ENCODE measurements at places on chromosomes 12 and 14.

DNA sequence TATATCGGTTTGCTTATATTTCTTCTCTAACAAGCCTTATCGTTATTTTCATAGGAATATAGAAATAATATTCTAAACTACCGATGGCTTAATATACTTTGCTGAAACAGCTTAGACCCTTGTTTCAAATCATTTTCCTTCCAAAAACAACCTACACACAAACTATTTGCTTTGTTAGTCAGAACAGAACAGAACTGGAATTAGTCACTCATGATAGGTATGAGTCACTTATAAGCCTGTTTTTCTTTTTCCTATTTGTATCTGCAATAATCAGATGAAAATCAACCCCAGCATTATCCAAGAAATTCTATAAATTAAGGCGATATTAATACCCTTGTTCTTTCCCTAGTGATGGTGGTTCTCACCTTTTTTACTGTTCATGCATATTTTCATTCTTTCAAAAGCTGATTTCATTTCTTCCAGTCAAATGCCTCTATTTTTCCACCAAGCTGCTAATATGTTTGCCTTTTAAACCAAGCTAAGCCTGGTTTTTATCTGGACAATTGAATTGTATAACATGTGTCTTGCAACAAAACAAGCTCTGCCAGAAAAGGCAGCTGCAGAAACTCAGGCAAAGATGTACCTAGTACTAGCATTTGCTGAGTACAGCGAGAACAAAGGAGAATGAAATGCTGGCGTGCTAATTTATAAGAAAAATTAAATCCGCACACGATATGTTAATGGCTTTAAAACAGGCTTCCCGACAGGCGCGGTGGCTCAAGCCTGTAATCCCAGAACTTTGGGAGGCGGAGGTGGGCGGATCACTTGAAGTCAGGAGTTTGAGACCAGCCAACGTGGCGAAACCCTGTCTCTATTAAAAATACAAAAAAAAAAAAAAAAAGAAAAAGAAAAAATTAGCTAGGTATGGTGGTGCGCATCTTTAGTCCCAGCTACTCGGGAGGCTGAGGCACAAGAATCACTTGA is 1418.2 kb downstream of the AACS start:
- no peak for DNase-seq

- no peak for DNase-seq
These were observed 278.4 kb upstream of the ATXN7L3B start for GRCh38 chr12:74259199-74259598.

GRCh38 chr12:8922544-8922943 is 8.2 kb downstream of the PHC1 start:
- no peak for DNase-seq

GRCh38 chr12:754473-754820 is 2.1 kb downstream of the WNK1 start:
- DNase-seq = peak; percentile 52

DNA sequence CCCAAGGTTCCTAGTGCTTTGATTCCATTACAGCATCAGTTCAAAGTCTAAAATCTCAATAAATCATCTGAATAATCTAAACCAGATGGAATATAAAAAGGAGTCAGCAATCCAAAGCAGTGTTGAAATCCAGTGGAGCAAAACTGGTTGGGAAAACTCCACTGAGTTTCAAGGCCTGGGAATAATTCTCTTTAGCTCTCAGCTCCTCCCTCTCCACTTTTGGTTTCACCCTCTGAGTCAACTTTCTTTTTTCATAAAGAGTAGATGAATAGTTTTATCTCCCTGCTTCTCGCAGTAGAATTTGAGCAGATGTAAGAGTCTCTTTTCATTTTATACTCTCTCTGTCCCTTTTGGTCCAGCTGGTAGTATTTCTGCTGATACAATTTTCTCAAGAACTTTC is 338.6 kb downstream of the APAF1 start:
- DNase-seq = no peak

DNA sequence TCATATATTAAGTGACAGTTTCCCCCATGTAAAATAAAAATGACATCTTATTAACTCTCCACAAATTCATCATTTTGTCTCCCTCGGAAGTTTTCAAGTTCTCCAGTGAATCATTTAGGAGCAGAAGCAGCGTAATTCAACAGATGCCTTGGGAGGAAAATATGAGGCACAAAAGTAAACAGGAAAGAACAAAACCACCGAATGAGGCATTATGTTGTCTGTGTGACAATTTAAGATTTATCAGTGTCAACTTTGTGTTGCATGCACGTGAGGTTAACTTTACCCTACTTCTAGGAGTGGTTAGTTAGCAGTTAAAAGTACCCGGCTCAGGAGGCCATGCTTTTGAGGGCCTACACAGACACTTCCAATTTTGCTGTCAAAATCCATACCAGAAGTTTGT is 258.6 kb downstream of the IPO8 start:
- no peak for DNase-seq

GRCh38 chr14:69263364-69263763 is 3.4 kb downstream of the GALNT16 start:
- no peak for DNase-seq

- no peak for DNase-seq
These were observed 48.9 kb upstream of the DLK1 start for GRCh38 chr14:100677554-100678468.

GRCh38 chr12:56634837-56635791 is 5.0 kb upstream of the BAZ2A start:
- peak; percentile 67 for DNase-seq

GRCh38 chr14:58288106-58288792 is 10.1 kb upstream of the ARID4A start:
- no peak for DNase-seq

GRCh38 chr14:80565001-80565400 is 353.7 kb upstream of the DIO2 start:
- no peak for DNase-seq

DNA sequence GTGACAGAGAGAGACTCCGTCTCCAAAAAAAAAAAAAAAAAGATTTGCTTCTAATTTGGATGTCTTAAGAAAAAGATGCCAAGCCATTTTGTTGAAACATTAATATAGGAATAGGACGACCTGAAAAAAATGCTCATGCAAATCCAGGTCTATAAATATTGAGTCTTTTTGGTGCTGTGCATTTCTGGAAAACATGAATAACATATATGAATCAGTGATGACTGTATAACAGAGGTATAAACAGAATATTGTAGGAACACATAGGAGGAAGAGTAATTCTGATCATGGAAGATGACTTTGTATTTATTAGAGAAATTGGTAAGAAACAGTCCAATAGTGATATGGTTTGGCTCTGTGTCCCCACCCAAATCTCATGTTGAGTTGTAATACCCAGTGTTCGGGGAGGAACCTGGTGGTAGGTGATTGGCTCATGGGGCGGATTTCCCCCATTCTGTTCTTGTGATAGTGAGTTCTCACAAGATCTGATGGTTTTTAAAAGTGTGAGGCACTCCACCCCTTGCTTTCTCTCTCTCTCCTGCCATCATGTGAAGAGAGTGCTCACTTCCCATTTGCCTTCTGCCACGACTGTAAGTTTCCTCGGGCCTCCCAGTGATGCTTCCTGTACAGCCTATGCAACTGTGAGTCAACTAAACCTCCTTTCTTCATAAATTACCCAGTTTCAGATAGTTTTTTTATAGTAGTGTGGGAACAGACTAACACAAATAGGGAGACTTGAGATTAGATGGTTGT is 3.0 kb upstream of the SRSF5 start:
- no peak for DNase-seq

GRCh38 chr12:91239481-91239880 is 56.9 kb upstream of the DCN start:
- no peak for DNase-seq

DNA sequence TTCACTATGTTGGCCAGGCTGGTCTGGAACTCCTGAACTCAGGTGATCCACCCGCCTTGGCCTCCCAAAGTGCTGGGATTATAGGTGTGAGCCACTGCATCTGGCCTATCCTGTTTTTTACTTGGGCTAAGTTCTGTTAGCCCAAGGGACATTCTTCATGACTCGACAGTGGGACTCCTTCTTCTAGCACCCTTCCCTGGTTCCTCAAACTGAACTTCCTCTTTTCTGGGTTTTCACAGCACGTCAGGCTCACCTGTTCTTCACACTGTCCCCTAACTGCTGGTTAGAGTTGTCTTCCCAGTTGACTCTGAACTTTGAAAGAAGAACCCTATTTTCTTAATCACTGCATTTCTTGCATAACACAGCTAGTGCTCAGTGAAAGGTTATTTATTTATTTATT is 22.5 kb downstream of the CABP1 start:
- no peak for DNase-seq

- no peak for DNase-seq
These were observed 16.4 kb downstream of the CEP170B start for GRCh38 chr14:104881369-104881979.

- no peak for DNase-seq
These were observed 173.6 kb upstream of the PRMT8 start for GRCh38 chr12:3317481-3317815.

Data from natural killer cell (primary cell).